ENCODE measurements at places on chromosomes 2 and 18. TPM values are rescaled to one million over a fixed set of nuclear protein-coding genes. Genes with fewer than 3 reads are reported as not detected.

DNA sequence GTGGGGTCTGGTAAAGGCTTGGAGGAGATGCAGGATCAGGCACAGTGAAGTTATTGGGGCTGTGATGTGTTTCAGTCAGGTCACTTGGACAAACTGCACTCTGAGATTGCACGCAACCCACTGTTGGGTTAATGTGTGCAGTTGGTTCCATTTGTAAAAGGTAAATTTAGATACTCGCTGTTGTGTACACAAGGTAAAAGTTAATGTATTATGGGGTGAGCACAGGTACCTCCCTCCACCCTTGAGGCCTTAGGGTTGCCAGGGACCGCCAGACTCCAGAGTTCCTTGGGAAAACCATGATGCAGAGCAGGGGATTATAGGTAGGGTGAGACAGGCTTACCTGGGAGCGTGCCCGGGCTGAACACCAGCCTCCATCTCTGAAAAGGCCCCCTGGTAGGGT is 20.1 kb downstream of the IMPA2 start:
- no peak overlapping the region for H3K27ac ChIP-seq
- H3K4me1 ChIP-seq = peaks cover 2% of the 10 kb centered on the region
- no peak overlapping the region for H3K4me3 ChIP-seq
- no peak for DNase-seq
- H3K27me3 ChIP-seq = no peaks in the 10 kb centered on the region

GRCh38 chr2:175853616-175853890 is 148.5 kb downstream of the LNPK start:
- DNase-seq = no peak
- no peaks in the 10 kb centered on the region for H3K4me1 ChIP-seq
- no peak overlapping the region for H3K27ac ChIP-seq
- H3K36me3 ChIP-seq = no peaks in the 10 kb centered on the region
- H3K4me3 ChIP-seq = no peak overlapping the region

- H3K4me3 ChIP-seq = peak overlapping the region; percentile 72
- peaks cover 62% of the 10 kb centered on the region for H3K4me1 ChIP-seq
- no peaks in the 10 kb centered on the region for H3K36me3 ChIP-seq
- H3K27ac ChIP-seq = no peak overlapping the region
Measured at GRCh38 chr2:170712653-170713542, 2.2 kb upstream of the SP5 start.

GRCh38 chr2:200422532-200423261 is 87.2 kb downstream of the KCTD18 start:
- H3K36me3 ChIP-seq = peaks cover 30% of the 10 kb centered on the region
- no peaks in the 10 kb centered on the region for H3K4me1 ChIP-seq
- DNase-seq = no peak
- no peaks in the 10 kb centered on the region for H3K27me3 ChIP-seq
- no peak overlapping the region for H3K27ac ChIP-seq
- no peak overlapping the region for H3K4me3 ChIP-seq

GRCh38 chr2:135055182-135055786 is 3.2 kb downstream of the RAB3GAP1 start:
- H3K36me3 ChIP-seq = peaks cover 2% of the 10 kb centered on the region
- H3K27me3 ChIP-seq = no peaks in the 10 kb centered on the region
- no peak for DNase-seq
- peaks cover 77% of the 10 kb centered on the region for H3K4me1 ChIP-seq
- no peak overlapping the region for H3K4me3 ChIP-seq

GRCh38 chr18:11819938-11820337 is 31.3 kb upstream of the CHMP1B start:
- DNase-seq = no peak
- no peak overlapping the region for H3K27ac ChIP-seq
- H3K4me1 ChIP-seq = no peaks in the 10 kb centered on the region
- H3K36me3 ChIP-seq = no peaks in the 10 kb centered on the region
- no peaks in the 10 kb centered on the region for H3K27me3 ChIP-seq
- no peak overlapping the region for H3K4me3 ChIP-seq

IL36RN gene
- not detected for total RNA-seq

PAIP2B gene
- total RNA-seq = 3.4 TPM

SERPINB5 gene
- total RNA-seq = not detected

HOXD8 gene
- total RNA-seq = 23.0 TPM

TUBB8B gene
- 0.51 TPM for total RNA-seq

FAM124B gene
- total RNA-seq = 1.6 TPM
